ENCODE measurements at places on chromosomes 7 and 10.

GRCh38 chr10:1594372-1595241 is 142.7 kb downstream of the ADARB2 start:
- peak; percentile 10 for DNase-seq

GRCh38 chr10:14253079-14253478 is 77.6 kb downstream of the FRMD4A start:
- no peak for DNase-seq

- DNase-seq: no peak
These were observed 184.4 kb downstream of the LRRTM3 start for GRCh38 chr10:67110286-67110685.

GRCh38 chr10:1141701-1142100 is 85.5 kb downstream of the WDR37 start:
- DNase-seq: no peak

- no peak for DNase-seq
These were observed 76.5 kb upstream of the FGL2 start for GRCh38 chr7:77276120-77276519.

DNA sequence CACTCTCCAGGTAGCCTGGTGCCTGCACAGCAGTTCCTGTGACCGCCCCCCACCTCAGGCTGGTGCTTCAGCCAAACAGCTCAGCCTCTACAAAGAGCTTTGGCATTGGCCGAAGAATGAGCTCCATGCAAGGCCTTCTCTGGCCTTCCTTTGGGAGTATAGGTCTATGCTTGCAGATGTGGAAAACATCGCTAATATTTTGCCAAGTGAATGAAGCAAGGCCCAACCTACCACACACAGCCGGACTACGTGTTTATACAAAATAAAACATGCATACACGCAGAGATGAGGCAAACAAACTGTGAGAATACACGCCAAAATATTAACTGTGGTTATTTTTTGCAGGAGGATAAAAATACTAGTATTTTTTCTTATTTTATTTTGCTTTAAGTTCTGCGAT is 416.2 kb upstream of the C7orf33 start:
- DNase-seq: peak; percentile 74

DNA sequence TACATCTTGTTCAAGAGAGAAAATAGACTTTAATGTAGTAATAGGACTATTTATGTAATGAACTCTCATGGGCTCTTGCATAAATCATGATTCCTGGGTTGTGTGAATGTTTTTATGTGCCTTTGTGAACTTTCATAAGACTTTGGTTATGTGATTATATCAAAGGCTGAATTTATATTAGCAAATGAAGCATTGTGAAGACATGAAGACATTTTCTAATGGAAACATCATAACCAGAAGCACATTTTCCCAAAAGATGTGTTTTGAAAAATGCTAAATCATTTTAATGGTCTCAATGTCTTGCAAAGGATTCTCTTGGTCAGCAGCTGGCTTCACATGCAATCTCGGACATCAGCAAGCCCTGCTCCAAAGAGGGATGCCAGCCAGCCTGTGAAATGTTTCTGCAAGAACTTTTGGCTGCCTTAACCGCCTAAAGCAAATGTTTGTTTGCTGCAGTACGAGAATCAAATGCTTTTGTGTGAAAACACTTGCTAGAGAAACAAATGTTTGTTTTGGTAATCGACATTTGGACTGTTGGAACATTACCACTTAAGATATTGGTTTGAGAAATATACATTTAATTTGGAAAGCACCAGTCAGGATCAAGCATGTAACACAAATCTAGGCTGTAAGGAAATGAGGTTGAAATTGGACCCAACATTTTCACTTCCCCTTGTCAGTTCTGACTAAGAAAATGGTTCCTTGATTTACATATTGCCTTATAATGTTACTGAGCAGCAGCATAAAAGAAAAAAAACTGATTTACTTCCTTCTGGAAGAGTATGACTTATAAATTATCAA is 102.1 kb downstream of the RTKN2 start:
- DNase-seq: peak; percentile 41

DNA sequence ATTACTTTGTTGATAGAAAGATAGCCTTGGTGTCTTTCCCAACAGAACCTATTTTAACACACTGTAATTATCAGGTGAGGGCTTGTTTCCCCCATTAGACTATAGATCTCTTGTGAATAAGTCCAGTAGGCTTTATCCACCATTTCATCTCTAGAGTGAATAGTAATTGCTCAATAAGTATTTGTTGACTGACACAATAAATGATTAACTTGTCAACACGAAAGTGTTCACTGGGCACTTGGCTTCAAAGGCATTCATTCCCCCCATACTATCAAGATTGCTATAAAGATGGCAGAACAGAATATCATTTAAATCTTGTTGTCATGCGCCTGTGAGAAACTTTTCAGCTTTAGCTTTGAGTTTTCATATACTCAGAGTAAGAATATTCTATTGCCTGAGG is 424.5 kb upstream of the LRRTM3 start:
- no peak for DNase-seq

DNA sequence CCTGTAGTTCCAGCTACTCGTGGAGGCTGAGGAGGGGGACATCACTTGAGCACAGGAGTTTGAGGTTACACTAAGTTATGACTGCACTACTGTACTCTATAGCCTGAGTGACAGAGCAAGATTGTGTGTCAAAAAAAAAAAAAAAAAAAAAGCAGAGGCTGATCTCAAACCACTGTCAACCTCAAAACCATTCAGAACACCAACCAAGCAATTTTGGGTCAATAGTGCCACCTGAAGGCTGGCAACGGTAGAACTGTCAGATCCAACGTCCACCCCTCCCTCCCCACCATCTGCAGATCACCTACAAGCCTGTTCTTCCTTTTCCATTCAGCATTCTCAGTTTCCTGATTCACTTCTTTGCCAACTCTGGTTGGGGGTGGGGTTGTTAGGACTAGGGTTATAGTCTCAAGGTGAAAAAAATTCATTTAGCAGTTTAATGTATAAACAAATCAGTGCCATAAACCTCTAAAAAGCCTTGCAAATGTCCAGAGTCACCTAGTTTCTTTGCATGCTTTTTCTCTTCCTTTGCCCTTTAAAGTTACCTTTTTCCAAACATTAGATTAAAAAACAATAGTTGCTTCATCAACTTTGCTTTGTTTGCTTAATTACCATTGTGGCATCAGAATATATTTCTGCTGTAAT is 2.6 kb downstream of the MRPS33 start:
- peak; percentile 70 for DNase-seq

DNA sequence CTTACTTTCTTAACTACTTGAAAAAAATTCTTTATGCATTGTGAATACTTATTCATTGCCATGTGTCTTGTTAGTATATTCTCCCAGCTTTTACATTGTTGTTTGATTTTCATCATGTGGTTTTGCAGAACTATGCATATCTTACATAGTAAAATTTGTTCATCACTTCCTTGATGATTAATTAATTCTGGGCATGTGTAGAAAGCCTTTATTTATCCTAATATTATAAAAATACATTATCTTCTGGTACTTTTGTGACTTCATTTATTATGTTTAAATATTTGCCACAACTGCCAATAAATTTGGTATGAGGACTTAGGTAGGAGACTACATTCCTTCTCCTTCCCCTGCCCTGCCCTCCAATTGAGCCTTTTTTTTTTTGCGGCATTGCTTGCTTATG is 166.0 kb upstream of the ZNF32 start:
- DNase-seq: no peak

DNA sequence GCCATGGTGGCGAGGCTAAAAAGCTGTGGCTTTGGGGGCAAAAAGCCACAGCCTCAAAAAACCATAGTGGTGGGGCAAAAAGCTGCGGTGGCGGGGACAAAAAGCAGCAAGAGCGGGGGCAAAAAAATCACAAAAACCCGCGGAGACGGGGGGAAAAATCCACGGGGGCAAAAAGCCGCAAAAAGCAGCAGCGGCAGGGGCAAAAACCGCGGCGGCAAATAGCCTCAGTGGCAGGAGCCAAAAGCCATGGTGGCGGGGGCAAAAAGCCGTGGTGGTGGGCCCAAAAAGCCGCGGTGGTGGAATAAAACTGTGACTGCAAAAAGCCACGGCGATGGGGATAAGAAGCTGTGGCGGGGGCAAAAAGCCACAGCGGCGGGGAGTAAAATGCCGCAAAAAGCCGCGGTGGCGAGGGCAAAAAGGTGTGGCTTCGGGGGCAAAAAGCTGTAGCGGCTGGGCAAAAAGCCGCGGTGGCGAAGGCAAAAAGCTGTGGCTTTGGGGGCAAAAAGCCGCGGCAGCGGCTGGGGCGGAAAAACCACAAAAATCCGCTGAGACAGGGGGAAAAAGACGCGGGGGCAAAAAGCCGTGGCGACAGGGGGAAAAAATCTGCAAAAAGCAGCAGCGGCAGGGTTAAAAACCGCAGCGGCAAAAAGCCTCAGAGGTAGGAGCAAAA is 526.6 kb downstream of the ZNF33B start:
- no peak for DNase-seq

DNA sequence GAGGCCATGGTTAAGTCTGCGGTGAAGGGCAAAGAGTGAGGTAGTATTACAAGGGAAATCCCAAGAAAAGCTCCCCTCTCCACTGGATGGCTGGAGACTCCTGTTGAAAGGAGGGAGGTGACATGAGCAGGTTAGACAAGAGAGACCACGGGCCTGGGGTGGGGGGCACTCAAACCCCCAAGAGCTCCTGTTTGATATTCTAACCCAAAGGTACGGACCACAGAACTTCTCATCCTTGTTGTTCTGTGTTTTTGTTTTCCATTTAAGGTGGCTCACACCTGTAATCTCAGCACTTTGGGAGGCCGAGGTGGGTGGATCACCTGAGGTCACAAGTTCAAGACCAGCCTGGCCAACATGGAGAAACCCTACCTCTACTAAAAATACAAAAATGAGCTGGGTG is 11.6 kb downstream of the VSTM4 start:
- DNase-seq: no peak

- no peak for DNase-seq
These were observed 409.7 kb upstream of the NFE2L3 start for GRCh38 chr7:25742316-25742715.

DNA sequence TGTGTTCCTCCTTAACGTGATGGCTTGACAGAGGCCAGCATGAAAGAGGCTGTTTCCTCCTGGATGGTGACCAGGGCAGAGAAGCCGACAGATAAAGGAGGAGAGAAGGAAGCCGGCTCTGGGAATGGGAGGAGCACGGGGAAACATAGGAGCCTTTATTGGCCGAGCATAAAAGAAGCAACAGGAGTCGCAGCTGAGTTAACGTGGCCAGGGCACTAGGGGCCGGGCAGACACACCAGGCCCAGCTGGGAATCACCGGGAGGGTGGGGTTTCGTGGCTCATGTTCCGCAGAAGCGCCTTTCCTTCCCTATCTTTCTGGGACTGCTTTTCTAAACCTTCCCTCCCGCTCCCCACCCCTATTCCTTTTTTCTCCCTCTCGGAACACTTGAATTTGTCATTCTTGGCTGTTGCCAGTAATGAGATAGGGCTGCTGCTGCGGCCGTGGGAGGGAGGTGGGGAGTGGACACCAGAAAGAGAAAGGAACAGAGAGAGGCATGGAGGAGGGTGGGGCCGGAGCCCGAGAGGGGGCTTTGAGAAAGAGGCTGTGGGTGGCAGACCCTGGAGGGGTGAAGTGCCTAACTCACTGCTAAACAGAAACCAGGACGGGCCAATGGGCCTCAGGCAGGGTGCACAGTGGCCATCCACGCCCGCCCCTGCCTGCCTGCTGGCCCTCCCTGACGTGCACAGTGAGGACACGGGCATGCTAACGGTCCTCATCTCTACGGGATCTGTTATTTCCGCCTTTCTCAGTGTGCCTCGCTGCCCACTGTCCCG is 65.2 kb downstream of the COL13A1 start:
- DNase-seq: peak; percentile 49

DNA sequence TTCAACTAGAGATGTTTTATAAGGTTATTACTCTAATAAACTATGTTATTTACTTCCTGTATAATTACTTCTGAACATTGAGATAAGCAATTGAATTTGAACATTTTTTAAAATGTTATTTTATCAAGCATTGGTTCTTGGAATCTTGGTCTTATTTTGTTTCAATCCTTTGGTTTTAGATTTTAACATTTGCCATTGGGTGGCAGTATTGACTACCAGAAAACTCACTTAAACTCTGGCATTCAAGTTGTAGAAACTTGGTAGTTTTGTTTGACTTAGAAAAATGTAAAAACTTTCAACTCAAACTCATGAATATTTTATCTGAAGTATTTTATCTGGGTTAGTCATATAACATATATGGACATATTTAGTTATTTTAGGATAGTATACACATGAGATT is 48.1 kb downstream of the ATRNL1 start:
- no peak for DNase-seq

DNA sequence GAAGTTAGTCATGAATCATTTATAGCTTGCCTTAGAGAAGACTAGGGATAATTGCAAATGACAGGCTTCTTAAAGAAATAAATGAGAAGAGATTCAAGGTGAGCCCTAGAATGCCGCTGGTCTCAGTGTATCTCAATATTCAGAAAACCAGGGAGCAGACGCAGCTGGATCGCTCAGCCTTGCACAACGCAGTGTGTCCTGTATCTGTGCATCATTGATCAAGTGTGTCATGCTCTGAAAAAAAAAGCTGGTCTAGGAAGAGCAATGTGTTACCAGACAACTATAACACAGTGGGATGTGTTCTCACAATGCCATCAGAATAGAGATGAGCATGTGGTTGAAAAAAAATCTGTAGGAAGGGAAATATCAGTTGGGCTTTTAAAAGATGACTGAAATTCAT is 230.1 kb downstream of the CALN1 start:
- DNase-seq: no peak

DNA sequence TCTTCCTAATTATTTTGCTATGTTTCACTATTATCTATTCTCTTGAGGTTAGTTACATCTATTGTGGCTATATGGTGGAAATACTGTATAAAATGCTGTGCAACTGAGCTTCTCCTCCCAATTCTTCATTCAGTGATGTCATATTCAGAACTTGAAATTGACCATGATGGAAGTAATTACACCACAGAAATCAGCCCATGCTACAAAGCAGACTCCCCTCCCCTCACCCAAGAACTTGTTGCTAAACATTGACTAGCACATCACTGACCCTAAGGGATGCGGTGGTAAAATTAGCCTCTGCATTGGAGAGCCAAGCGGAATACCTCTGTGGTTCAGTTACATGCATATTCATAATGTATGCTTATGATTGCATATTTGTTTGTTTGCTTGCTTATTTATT is 8.8 kb downstream of the CALD1 start:
- DNase-seq: no peak
